Hypothalamus (tissue), 51 donors: ENCODE measurements at places on chromosomes 3 and 15.
A peak's percentile ranks its signal among the peaks of the same experiment; 100 is the strongest.

GRCh38 chr3:27090275-27091041, 278.7 kb downstream of the NEK10 start:
- no peak for DNase-seq

DNA sequence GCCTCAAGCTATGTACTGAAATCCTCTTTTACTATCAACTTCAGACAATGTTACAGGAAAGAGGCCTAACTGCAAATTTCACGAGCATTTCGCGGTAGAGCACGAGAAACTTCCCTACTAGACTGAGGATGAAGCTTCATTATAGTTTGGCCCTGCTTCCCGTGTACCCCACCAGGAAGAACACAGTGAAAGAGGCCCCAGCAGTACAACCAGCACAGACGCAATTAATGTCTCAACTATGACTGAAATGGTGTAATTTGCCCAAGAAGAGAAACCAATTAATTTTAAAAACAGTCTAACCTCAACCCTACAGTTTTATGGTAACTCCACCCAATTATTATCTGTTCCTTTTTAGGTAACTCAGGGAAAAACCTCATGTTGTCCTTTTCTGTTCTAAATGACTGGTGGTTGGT, 12.1 kb downstream of the CHSY1 start:
- DNase-seq, result no peak

GRCh38 chr3:126300761-126301481, 56.3 kb downstream of the KLF15 start:
- DNase-seq, result peak; percentile 70

DNA sequence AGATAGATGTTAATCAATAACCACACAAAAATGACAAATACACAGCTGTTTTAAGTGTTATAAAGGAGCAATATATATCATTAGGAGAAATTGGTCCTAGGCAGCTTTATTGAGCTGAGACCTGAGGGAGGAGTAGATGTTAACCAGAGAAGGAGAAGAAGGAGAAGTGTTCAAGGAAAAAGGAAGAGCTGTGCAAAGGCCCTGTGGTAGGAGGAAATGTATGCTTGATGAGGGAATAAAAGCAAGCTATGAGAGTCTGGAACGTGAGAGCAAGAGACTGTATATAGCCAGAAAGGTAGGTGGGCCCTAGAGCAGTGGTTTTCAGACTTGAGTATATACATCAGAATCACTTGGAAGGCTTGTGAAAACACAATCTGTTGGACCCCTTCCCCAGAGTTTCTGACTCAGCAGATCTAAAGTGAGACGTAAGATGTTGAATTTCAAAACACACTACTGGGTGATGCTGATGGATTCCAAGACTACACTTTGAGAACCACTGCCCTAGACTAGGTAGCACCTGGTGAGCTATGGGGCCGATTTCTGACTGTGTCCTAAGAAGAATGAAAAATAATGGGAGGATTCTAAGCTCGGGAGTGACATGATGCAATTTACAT, 342.3 kb upstream of the ADAMTS9 start:
- no peak for DNase-seq

GRCh38 chr3:15385901-15386653, 41.3 kb downstream of the METTL6 start:
- DNase-seq, result no peak

DNA sequence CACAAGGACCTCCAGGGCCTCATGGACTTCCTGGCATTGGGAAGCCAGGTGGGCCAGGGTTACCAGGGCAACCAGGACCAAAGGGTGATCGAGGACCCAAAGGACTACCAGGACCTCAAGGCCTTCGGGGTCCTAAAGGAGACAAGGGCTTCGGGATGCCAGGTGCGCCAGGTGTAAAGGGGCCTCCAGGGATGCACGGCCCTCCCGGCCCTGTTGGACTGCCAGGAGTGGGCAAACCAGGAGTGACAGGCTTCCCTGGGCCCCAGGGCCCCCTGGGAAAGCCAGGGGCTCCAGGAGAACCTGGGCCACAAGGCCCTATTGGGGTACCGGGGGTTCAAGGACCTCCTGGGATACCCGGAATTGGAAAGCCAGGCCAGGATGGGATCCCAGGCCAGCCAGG, 23.2 kb upstream of the CMSS1 start:
- DNase-seq, result no peak

GRCh38 chr3:116053017-116053416, 392.3 kb downstream of the LSAMP start:
- DNase-seq, result no peak

DNA sequence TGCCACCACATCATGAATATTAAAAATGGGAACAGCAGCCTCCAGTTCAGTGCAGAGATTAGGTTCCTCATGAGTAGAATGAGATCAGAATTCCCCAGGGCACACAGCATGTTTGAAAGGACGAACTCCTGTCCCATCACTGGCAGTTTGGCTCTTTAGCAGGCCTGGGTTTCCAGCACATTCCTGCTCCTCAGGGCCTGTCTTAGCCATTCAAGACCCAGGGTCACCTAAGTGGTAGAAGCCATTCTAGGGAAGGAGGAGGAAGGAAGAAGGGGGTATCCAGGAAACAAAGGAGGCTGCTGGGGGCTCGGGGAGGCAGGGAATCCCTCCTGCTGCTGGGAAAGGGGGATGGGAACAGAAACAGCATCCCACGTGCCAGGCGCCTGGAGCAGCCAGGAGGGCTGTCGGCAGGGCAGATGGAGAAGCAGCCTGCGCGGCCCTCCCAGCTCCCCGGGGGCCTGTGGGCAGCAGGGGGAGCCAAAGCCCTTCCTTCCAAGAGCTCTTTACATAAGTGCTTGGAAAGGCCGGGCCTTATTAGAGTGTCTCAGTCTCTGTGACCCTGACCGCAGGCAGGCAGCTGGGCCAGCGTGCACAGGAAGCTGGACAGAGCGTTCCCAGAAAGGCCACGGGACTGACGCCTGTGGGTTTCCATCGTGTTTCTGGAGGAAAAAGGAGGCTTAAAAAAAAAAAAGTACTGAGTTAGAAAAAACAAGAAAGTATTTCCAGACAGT, 24.7 kb downstream of the LOXL1 start:
- peak; percentile 61 for DNase-seq

DNA sequence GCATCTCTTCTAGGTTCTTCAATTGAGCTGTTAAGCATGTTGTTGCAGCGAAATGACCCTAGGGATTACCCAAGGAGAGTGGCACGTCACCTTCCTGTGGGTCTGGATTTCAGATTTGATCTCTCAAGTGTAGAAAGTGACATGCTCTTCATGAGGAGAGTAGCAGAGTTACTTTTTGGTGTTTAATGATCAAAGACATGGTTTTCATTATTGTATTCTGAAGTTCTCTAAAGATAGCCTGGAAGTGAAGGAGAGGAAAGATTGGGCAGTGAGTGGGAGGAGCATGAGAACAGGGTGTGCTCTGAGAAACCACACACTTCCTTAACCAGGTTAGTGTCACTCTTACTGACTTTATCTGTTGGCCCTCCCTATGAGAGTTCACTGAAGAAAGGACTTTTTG, 153.6 kb downstream of the AKAP13 start:
- DNase-seq, result no peak

DNA sequence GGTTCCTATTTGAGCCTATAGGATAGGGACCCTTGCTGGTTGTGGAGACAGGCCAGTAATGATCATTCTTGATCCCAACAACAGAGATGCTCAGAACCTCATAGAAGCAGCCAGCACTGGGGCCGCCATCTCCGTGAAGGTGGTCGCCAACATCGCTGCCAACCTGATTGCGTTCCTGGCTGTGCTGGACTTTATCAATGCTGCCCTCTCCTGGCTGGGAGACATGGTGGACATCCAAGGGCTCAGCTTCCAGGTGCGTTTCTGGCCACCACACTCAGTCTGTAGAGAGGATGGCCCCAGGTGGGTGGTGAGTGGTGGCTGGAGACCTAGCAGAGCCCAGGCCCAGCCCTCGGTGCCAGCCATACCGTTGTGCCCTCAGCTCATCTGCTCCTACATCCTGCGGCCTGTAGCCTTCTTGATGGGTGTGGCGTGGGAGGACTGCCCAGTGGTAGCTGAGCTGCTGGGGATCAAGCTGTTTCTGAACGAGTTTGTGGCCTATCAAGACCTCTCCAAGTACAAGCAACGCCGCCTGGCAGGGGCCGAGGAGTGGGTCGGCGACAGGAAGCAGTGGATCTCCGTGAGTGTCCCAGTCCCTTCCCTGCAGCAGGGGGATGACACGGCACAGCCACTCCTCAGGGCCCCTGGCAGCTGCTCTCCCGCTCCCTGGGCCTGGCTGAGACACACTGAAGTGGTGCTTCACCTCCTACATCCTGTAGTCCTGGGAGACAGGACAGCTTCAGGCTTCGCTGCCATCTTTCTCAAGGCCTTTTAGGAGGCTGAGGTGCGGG, 46.5 kb upstream of the PDE8A start:
- no peak for DNase-seq

- DNase-seq, result no peak
Measured at GRCh38 chr15:52093539-52094510, 18.8 kb downstream of the BCL2L10 start.

DNA sequence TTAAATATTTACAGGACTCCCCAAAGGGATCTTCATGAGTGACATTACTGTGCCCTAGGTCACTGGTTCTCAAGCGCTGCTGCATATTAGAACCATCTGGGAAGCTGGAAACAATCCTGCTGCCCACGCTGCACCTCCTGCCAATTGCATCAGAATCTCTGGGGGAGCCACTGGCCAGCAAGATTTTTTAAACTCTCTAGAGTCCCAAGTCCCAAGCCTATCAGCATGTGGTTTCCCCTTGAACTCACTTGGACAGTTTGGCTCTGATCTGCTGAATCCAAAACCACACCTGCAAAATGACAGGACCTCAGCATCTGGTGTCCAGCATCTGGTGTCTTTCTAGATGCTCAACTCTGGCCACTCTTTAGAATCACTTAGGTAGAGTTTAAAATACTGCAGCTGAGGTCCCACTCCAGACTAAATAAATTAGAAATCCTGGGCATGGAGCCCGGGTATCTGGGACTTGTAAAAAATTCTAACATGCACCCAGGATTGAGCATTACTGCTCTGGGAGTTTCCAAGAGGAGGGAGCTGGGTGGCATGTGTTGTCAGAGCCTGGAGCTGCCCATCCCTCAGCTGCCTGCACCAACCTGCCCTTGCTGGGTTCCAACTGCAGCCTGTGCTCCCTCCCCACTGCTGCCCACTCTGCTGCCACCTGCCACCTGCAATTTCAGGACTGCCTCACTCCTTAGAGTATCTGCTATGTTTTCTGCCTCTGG, 311.3 kb downstream of the SLC9A9 start:
- DNase-seq, result no peak

GRCh38 chr15:26537663-26538062, 235.2 kb downstream of the GABRB3 start:
- no peak for DNase-seq

- no peak for DNase-seq
Measured at GRCh38 chr3:39147711-39148434, 5.5 kb downstream of the CSRNP1 start.

- DNase-seq, result no peak
Measured at GRCh38 chr3:133572158-133573053, 1.1 kb upstream of the CDV3 start.

DNA sequence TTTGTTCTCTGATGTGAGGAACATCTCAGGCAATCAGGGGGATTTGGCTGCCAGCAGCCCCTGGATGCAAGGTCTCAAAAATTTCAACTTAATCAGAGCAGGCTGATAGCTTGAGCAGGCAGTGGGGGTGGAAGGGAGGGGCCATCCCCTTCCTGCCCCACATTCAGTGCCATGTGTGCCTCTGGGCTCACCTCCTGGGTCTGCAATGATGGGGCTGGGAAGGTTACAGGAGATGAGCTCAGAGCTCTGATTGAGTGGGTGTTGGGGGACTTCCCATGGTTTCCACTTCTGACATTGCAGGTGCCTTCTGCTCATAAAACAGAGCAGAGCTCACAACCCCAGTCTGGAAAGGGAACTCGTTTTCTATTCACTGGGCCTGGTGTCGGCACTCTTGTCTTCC, 37.0 kb downstream of the PARP16 start:
- no peak for DNase-seq

- DNase-seq, result peak; percentile 46
Measured at GRCh38 chr3:42683875-42684598, 1.3 kb upstream of the KLHL40 start.

DNA sequence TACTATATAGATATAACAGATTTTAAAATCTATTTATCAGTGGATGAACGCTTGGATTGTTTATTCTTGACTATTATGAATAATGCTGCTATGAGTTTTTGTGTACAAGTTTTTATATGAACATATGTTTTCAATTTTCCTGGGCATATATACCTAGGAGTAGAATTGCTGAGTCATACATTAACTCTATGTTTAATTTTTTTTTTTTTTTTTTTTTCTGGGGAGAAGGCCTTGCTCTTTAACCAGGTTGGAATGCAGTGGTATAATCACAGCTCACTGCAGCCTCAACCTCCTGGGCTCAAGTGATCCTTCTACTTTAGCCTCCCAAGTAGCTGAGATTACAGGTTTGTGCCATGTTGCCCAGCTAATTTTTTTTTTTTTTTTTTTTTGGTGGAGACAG, 9.1 kb downstream of the CIDEC start:
- no peak for DNase-seq

DNA sequence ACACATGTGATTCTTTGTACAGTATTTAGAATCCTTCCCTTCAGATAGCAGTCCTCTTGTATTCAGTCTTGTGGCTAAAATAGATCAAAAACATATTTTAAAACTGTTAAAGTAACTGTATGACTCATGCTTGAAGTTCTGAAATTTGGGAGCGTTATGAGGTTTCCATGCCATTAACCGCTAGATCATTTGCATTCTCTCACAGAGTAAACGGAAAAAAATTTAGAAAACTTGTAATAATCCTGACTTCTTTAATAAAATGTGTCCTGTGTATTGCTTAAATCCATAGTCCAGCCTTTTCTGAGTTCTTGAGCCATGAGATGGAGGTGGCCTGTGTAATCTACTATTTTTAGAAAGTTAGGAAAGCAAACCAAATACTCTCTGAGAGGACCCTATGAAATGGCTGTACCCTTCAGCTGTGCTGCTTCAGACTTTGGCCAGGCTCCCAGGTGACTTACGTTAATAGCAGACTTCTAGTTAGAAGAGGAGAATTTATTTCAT, 33.8 kb downstream of the MBNL1 start:
- no peak for DNase-seq

GRCh38 chr15:96421178-96421601, 90.7 kb downstream of the NR2F2 start:
- no peak for DNase-seq

DNA sequence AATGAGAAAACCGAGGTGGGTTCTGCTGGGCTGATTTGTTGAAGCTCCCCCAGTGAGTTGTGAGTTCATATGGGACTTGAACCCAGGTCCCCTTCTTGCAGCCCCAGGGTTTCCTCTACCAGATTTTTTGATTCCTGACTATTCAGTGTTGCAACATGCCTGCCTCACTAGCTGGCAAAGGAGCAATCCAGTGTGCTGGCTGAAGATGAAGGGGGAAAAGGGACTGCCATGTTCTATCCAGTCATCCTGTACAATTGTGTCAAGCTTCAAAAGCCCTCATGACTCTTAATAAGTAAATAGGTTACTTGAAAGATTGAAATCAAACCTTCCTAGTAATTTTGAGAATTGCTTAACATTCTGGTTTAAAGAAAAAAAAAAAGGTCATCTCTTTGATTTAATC, 211.5 kb upstream of the TP63 start:
- DNase-seq, result no peak

DNA sequence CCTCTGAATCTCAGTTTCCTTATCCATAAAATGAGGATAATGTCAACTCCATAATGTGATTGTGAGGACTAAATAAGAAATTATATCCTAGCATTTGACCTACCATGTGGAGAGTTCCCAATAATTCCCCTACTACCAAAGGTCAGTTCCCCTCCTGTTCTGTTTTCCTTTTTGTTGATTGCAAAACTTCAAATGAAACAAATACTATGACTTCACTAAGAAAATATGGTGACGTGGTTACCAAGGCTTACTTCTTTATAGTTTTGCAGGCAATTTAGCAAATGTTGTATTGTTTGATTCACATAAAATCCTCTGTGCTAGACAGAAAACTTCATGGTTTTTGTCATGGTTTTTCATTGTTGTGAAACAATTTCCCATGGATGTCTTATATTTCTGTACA, 153.8 kb upstream of the RORA start:
- DNase-seq, result no peak
